ENCODE measurements at places on chromosomes 6 and 20. TPM values are rescaled to one million over a fixed set of nuclear protein-coding genes. Genes with fewer than 3 reads are reported as not detected.

DNA sequence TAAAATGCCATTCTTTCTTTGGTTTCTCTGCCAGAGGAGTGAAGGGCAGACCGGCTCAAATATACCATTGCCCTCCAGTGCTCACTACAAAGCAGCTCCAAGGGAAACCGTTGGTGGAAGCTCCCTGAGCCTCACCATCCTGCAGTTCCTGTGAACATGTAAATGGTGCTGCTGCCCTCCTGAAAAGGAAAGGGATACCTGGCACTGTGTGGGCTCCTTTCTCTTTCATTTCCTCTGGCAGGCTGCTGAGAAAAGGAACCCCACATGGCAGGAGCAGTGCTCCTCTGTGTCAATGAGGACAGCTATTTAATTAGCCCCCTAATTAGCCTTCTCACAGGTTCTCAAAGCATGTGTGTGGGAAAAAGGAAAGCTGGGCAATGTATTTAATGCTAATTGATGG, 142.5 kb downstream of the KLHL32 start:
- H3K36me3 ChIP-seq = no peaks in the 10 kb centered on the region
- H3K27me3 ChIP-seq = no peaks in the 10 kb centered on the region
- DNase-seq = no peak
- no peaks in the 10 kb centered on the region for H3K4me1 ChIP-seq
- H3K4me3 ChIP-seq = no peak overlapping the region

GRCh38 chr6:23977706-23978105, 148.3 kb upstream of the NRSN1 start:
- H3K4me1 ChIP-seq = no peaks in the 10 kb centered on the region
- no peak for DNase-seq
- H3K27ac ChIP-seq = no peak overlapping the region
- H3K4me3 ChIP-seq = no peak overlapping the region
- no peaks in the 10 kb centered on the region for H3K27me3 ChIP-seq
- no peaks in the 10 kb centered on the region for H3K36me3 ChIP-seq

GRCh38 chr6:53959717-53960116, 151.5 kb upstream of the MLIP start:
- no peaks in the 10 kb centered on the region for H3K36me3 ChIP-seq
- H3K27me3 ChIP-seq = no peaks in the 10 kb centered on the region
- no peak for DNase-seq
- no peak overlapping the region for H3K27ac ChIP-seq

DNA sequence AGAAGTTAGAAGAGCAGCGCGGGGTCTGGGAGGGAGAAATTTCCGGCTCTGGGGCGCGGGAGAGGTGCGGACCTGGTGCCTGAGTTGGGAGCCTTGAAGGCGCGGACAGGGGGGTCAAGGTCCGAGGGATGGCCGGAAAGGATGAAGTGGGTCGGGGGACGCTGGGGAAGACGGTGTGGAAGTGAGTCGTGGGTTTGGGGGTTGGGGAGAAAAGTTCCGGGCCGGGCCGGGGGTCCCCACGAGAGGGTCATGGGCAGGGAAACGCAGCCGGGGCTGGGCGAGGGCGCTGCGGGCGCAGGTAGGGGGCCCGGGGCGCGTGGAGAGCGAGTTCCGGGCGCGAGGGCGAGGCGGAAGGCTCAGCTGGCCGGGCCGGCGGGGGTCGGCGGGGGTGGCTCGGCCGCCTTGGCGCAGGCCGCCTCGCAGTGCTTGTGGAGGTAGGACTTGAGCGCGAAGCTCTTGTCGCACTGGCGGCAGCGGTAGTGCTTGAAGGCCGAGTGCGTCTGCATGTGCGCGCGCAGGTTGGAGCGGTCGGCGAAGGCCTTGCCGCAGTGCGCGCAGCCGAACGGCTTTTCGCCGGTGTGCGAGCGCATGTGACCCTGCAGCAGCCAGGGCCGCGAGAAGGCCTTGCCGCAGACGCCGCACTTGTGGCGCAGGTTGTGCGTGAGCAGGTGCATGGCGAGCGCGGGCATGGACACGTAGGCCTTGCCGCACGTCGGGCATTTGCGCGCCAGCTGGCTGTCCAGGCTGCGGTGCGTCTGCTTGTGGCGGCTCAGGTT, 10.5 kb upstream of the SRXN1 start:
- H3K4me1 ChIP-seq = no peaks in the 10 kb centered on the region
- no peak for DNase-seq
- H3K27me3 ChIP-seq = peaks cover 85% of the 10 kb centered on the region
- H3K36me3 ChIP-seq = no peaks in the 10 kb centered on the region
- H3K27ac ChIP-seq = no peak overlapping the region

DNA sequence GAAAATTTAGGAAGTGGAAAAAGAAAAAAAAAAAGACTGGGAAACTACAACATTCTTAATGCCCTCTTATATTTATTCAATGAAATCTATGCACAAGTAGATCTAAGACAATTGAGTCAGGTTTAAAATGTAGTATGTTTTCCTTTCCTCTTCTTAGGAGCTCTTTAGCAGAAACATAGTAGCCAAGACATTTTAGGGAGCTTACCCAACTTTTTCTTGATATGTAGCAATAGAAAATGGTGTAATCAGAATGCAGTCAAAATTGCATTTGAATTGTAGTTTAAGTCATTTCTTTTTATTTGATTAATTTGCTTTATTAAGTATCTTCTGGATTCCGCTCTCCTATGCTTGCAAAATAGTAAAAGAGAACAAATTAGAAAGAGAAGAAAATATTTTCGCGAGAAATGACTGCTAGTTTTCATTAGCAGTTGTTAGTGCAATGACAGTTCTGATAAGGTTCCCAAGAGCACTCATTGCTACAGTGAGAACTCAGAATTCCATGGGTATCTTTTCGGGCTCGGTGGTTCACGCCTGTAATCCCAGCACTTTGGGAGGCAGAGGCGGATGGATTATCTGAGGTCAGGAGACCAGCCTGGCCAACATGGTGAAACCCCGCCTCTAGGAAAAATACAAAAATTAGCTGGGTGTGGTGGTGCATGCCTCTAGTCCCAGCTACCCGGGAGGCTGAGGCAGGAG, 52.2 kb downstream of the JARID2 start:
- no peaks in the 10 kb centered on the region for H3K27me3 ChIP-seq
- H3K4me1 ChIP-seq = no peaks in the 10 kb centered on the region
- no peak overlapping the region for H3K27ac ChIP-seq
- no peaks in the 10 kb centered on the region for H3K36me3 ChIP-seq
- no peak for DNase-seq

DNA sequence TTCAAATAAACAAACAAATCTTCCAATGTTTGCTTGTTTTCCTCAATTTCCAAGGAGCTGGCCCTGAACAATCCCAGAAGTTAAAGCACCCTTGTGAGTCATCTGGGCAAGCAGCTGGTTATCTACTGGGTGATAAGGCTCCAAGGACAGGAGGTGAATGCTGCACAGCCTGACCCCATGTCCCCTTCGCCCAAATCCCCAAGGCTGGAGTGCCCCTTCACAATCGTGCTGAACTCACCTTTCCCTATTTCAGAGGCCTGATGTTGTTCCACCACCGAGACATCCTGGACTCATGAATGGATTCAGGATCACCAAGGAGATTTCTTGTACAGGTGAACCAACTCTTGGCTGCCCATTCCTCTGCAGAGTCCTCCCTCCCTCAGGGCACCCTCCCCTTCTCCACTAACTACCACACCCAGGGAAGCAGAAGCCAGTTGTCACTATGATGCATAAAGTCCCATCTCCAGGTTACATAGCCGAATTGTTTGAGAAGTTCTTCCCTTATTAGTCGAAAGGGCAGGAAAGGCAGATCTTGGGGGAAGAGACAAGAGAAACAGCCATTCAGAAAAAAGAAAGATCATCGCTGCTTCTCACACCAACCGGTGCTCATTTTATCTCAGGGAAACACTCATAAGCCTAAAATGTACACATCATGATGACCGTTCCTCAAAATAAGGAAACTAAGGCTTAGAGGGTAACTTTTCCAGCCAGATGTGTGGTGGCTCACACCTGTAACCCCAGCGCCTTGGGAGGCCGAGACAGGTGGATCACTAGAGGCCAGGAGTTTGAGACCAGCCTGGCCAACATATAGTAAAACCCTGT, 138.8 kb upstream of the RREB1 start:
- H3K27me3 ChIP-seq = no peaks in the 10 kb centered on the region
- H3K4me3 ChIP-seq = no peak overlapping the region
- H3K27ac ChIP-seq = no peak overlapping the region
- H3K36me3 ChIP-seq = no peaks in the 10 kb centered on the region
- H3K4me1 ChIP-seq = no peaks in the 10 kb centered on the region

- DNase-seq = no peak
- H3K27me3 ChIP-seq = no peaks in the 10 kb centered on the region
- no peak overlapping the region for H3K4me3 ChIP-seq
- no peak overlapping the region for H3K27ac ChIP-seq
- no peaks in the 10 kb centered on the region for H3K4me1 ChIP-seq
Observed at GRCh38 chr6:55009131-55009530, 162.6 kb downstream of the FAM83B start.

DNA sequence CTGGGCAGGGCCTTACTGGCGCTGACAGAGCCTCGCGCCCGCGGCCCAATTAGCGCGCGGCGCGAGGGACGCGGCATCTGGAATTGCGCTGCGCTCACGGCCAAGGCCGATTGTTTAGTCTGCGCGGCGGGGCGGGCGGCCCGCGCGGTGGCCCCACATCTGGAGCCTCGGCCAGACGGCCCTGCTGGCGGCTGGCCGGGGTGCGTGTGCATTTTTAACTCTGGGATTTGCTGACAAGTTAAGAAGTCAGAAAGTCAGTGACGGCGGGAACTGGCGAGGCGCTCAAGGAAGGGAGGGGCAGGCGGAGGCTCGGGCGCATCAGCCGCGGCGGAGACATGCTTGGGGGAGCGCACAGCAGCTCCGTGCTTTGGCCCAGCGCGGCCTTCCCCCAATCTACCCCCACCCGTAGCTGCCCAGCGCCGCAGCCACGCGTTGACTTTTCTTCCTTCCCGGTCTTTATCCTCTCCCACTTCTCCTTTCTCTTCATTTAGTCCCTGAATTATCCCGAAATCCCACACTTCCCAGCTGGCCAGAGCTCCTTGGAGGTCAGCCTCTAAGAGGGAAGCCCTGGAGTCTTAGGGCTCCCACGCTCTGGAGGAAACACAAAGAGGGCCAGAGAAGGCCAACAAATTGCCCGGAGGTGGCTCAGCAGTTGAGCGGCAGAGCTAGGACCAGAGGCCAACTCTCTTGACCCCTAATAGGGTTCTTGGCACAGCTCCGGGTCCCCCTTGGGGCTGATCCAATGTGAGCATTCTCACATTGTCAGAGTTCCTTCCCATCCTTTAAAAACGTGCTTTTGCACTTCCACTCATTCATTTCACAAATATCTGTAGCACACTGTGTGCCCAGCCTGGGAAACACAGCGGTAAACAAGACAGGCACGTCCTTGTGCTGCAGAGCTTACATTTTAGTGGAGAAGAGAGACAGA, 40.8 kb upstream of the FOXP4 start:
- peak overlapping the region; percentile 94 for H3K27ac ChIP-seq
- H3K4me3 ChIP-seq = peak overlapping the region; percentile 51
- H3K27me3 ChIP-seq = no peaks in the 10 kb centered on the region
- no peaks in the 10 kb centered on the region for H3K36me3 ChIP-seq
- H3K4me1 ChIP-seq = peaks cover 7% of the 10 kb centered on the region

DNA sequence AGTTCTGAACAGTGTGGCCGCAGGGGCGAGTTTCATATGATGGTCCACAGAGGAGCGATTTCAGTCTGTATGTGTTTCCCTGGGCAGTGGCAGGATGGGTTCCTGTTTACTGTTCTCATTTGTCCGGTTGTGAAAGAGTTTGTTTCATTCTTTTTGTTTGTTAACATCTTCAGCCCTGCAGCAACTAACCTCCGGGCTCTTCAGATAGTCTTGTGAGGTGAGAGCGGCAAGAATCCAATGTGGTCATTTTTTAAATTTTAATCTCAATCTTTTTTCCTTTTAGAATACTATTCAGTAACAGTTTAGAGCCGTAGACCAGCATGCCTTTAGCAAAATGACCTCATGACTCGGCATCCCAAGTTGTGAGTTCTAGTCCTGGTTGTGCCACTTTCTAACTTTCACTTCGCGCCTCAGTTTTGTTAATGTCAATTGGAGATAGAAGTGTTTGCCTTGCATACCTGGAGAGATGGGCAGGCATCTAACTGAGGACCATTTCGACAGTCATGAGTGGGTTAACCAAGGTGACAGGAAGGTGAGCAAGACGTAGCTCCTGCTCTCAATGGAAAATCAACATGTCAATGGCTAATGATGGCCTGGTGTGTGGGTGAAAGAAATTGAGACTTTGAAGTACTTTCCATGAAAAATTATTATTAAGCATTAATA, 38.5 kb upstream of the PXDC1 start:
- no peaks in the 10 kb centered on the region for H3K4me1 ChIP-seq
- H3K36me3 ChIP-seq = no peaks in the 10 kb centered on the region
- H3K27ac ChIP-seq = peak overlapping the region; percentile 22
- no peak overlapping the region for H3K4me3 ChIP-seq
- DNase-seq = no peak

GRCh38 chr20:43689165-43689564, 22.3 kb downstream of the MYBL2 start:
- no peaks in the 10 kb centered on the region for H3K4me1 ChIP-seq
- no peak overlapping the region for H3K27ac ChIP-seq
- DNase-seq = no peak
- no peak overlapping the region for H3K4me3 ChIP-seq
- no peaks in the 10 kb centered on the region for H3K27me3 ChIP-seq

DNA sequence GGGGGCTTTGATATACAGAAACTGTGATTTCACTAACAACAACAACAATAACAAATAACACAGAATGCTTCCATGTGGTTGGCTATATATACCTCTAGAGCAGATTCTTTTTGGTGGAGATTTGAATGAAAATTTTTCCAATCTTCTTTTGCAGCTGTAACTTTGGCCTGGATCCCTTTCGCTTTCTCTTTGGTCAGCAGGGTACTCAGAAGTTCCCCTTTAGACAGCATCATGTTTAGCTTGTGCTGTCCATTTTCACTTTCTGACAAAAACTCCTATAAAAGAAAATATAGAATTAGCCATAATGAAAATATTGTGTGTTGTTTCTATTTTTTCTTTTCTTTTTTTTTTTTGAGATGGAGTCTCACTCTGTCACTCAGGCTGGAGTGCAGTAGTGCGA, 264.2 kb downstream of the SYNE1 start:
- no peaks in the 10 kb centered on the region for H3K4me1 ChIP-seq
- H3K36me3 ChIP-seq = no peaks in the 10 kb centered on the region
- no peak overlapping the region for H3K4me3 ChIP-seq
- H3K27ac ChIP-seq = no peak overlapping the region
- no peak for DNase-seq

- H3K27ac ChIP-seq = no peak overlapping the region
- no peaks in the 10 kb centered on the region for H3K27me3 ChIP-seq
- DNase-seq = no peak
Observed at GRCh38 chr6:39446909-39447308, 124.4 kb upstream of the KCNK16 start.

- no peaks in the 10 kb centered on the region for H3K27me3 ChIP-seq
- DNase-seq = no peak
- peaks cover 15% of the 10 kb centered on the region for H3K4me1 ChIP-seq
Observed at GRCh38 chr6:43493833-43494232, 16.3 kb downstream of the LRRC73 start.

GRCh38 chr6:15340775-15341174, 94.9 kb downstream of the JARID2 start:
- no peaks in the 10 kb centered on the region for H3K27me3 ChIP-seq
- no peaks in the 10 kb centered on the region for H3K36me3 ChIP-seq
- H3K4me3 ChIP-seq = no peak overlapping the region
- no peak for DNase-seq
- H3K27ac ChIP-seq = no peak overlapping the region

Gene PAQR8
- total RNA-seq = 4.0 TPM

Gene CD109
- 16.8 TPM for total RNA-seq

Gene ZDHHC14
- total RNA-seq = 8.5 TPM

Gene LY6G5C
- total RNA-seq = 0.64 TPM

Gene PAX1
- total RNA-seq = not detected

Gene IL20RA
- total RNA-seq = 69.8 TPM
